ENCODE measurements at places on chromosomes 3 and 15.

DNA sequence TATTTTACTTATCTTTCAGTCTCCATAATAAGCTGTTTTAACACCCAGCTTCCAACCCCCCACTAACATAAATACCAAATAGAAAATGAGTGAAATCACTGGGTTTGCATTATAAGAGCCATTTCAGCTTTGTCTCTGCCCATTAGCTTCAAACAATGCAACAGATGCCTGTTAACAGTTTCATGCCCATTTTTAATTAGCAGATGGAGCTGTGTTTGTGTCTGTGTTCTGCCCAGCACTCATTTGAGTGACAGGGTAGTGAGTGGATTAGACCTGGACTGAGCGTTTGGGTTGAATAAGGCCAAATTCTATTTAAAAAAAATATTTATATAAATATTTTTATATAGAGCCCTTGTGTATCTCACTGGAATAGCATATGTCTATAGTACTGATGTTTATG is 7.4 kb downstream of the RAB8B start:
- no peak for DNase-seq

- no peak for DNase-seq
Observed at GRCh38 chr3:27610800-27611525, 111.2 kb downstream of the EOMES start.

DNA sequence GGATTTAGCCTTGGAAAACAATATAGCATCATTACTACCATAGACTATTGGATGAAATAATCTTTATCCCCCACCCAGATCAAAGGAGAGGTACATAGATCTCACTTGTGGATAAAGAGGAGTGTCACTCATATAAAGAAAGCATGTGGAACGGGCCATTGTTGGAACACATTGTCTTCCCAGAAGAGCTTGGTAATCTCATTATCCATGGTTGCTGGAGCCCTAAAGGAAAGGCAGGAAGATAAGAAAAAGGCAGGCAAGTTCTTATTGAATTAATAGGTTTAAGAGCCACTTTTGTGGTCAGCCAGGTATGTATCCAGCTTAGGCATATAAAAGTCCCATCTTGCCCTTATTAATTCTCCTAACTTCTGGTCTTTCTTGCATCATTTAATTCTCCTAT is 659.1 kb downstream of the GRM7 start:
- no peak for DNase-seq

DNA sequence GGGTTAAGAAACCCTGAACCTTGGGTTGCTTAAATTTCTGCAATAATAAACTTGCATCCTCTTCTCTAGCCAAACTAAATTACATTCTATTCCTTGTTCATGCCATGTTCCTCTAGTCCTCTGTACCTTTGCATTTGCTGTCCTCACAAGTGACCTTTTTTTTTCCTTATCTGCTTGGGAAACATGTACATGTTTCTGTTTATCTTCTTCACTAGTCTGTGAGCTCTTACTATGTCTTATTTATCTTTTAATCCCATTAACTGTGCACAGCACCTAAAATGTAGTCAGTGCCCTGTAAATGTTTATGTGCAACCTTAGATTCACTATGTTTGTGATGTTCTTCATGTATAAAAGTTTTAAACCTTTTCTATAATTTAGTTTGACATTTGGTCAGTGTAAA is 61.9 kb downstream of the REC114 start:
- no peak for DNase-seq

- no peak for DNase-seq
Observed at GRCh38 chr3:29026286-29026685, 254.6 kb upstream of the RBMS3 start.

- DNase-seq = no peak
Observed at GRCh38 chr15:33737687-33738601, 230.4 kb upstream of the CHRM5 start.

DNA sequence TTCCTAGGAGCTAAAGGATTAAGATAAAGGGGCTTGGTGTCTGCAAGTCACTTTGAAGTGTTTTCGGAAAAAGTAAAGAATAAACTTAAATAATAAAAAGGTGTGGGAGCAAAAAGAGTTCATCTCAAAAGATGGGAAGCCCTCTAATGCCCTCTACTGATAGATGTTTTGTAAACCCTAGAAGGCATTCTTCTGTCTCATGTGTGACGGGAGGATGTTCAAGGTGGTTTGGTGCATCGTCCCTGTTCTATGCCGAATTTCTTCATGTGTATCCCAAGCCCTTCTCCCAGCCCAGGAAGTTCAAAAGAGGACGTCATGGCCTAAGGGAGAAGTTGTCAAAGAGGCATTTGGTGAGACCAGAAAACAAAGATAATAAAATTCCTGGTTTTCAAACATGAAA is 37.2 kb downstream of the CCK start:
- DNase-seq = no peak

DNA sequence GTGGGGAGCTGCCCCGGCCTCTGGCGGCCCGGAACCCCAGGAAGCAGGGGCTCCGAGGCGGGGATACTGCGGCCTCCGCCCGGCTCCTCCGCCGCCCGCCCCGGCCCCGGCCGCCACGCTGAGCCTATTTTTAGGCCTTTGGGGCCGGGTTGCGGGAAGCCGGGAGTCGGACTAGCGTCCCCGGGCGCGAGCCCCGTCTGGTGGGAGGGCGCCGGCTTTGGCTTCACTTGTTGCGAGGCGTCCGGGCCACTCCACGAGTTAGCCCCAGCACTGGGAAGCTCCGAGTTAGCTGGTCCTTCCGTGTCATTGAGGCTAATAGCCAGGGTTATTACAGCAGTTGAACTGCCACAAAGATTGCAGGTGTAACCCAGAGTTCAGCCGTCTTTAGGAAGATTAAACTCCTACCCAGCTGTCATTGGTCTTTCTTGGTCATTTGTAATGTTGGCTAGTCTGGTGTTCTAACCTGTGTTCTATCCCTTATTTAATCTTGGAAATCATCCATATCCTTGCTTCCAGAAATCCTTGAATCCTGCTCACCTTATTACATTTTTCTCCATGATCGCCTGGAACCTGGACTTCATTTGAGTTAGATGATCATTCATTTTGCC is 791 bp downstream of the GYG1 start:
- no peak for DNase-seq

GRCh38 chr3:40068636-40069035 is 240.9 kb upstream of the EIF1B start:
- no peak for DNase-seq

DNA sequence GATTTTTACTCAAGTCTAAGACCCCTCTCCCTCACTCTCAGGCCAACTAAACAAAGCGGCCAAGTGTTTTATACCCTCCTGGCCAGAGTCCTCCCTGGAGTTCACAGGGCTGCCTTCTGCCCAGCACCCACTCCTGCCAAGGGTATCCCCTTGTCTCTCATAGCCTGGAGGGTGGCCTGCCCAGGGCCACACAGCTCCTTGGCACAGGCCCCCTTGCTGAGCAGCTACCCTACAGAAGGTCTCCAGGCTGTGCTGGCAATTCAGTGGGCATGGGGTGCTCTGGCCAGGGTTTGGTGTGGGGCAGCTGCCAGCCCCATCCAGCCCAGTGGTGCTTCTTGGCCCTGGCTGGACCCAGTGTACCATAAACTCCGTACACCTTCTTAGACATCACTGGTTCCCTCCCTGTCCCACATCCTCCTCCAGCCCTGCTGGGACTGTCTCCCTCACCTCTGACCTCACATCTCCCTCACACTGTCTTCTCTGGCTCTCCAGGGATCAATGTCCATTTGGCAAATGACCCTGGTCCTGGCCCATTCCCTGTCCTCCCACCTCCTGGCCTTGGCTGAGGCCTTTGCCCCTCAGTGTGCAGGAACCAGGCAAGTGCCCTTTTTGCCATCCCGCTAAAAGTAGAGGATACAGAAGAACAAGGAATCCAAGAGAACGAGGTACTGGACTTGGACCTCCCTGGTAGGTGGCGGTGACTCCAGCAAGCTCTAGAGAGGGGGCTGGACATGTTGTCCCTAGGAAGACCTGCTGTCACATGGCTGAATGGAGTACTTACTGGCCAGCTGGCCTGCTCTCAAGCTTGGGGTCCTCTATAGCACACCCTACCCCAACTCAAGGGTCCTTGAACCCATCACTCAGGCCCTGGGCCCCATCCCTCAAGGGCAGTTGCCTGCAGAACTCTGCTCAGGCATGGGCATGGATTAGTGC is 50.0 kb upstream of the TRPM1 start:
- no peak for DNase-seq

- DNase-seq = no peak
Observed at GRCh38 chr15:67861983-67862382, 22.1 kb upstream of the RNU6-1 start.

- no peak for DNase-seq
Observed at GRCh38 chr3:143612541-143612940, 235.7 kb downstream of the SLC9A9 start.

All from stimulated activated CD8-positive, alpha-beta memory T cell treated with anti-CD3 and anti-CD28 coated beads, Interleukin-4, amount 100 ng/mL, for 4 hours (primary cell).